ENCODE measurements at places on chromosomes 11 and 22. TPM values are rescaled to one million over a fixed set of nuclear protein-coding genes. Genes with fewer than 3 reads are reported as not detected.

DNA sequence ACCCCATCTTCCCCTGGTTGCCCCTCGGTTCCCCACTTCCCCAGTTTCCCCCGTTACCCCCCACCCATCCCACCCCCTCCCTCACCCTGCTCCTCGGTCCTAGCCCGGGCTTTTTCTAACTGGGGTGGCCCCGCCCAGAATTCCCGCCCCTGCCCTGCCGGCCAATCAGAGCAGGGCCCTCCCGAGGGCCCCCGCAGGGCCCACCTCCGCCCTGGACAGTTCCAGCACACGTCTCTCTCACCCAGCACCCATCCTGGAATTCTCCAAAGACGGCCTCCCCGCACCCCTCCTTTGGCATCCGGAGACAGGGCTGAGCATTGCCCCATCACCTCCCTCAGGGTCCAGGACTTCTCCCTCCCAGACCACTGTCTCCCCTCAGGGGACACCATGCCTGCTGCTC lies at the start of gene H19:
H19 (minus strand) TSS at position 88 of the 400 bp plus-strand sequence.
- no peaks in the 10 kb centered on the region for H3K4me1 ChIP-seq
- no peaks in the 10 kb centered on the region for H3K36me3 ChIP-seq
- no peak for DNase-seq
- H3K27ac ChIP-seq = no peak within 1 kb of the TSS
- H3K27me3 ChIP-seq = no peaks in the 10 kb centered on the region

GRCh38 chr22:25566898-25567235 lies 2.4 kb downstream of the GRK3 start:
- H3K4me1 ChIP-seq = no peaks in the 10 kb centered on the region
- no peak overlapping the region for H3K27ac ChIP-seq
- H3K27me3 ChIP-seq = no peaks in the 10 kb centered on the region
- no peak for DNase-seq
- no peak overlapping the region for H3K4me3 ChIP-seq

GRCh38 chr11:106708348-106708747 lies 309.9 kb downstream of the GUCY1A2 start:
- H3K27ac ChIP-seq = no peak overlapping the region
- no peaks in the 10 kb centered on the region for H3K36me3 ChIP-seq
- no peak for DNase-seq
- no peaks in the 10 kb centered on the region for H3K27me3 ChIP-seq
- H3K4me3 ChIP-seq = no peak overlapping the region

- no peak overlapping the region for H3K4me3 ChIP-seq
- no peaks in the 10 kb centered on the region for H3K4me1 ChIP-seq
- DNase-seq = no peak
Measured at GRCh38 chr22:36743591-36744412, 32.1 kb downstream of the IFT27 start.

DNA sequence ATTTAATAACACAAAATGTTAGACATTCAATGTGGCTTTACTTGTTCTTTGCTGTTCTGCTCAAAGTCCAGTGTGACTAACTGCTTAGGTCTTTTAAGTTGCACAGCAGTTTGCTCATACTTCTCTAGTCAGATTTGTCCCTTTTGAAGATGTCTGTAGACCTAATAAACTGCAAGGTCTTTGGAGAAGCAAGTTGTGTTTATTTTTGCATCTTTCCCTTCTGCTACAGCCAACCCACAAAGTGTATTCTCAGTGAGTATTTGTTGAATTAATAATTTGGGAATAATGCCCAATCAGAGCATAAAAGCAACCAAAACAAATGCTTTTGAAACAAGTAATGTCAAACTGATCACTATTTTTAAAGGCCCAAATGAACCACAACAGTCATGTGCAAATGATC lies 312.5 kb downstream of the CADM1 start:
- H3K4me1 ChIP-seq = no peaks in the 10 kb centered on the region
- DNase-seq = no peak
- no peaks in the 10 kb centered on the region for H3K27me3 ChIP-seq
- H3K27ac ChIP-seq = no peak overlapping the region
- H3K4me3 ChIP-seq = no peak overlapping the region
- H3K36me3 ChIP-seq = no peaks in the 10 kb centered on the region

GRCh38 chr11:95933594-95933993 lies 9.7 kb upstream of the MTMR2 start:
- H3K27me3 ChIP-seq = no peaks in the 10 kb centered on the region
- no peak overlapping the region for H3K4me3 ChIP-seq
- no peaks in the 10 kb centered on the region for H3K4me1 ChIP-seq
- no peaks in the 10 kb centered on the region for H3K36me3 ChIP-seq

Gene NPAS4
- total RNA-seq = not detected

DNA sequence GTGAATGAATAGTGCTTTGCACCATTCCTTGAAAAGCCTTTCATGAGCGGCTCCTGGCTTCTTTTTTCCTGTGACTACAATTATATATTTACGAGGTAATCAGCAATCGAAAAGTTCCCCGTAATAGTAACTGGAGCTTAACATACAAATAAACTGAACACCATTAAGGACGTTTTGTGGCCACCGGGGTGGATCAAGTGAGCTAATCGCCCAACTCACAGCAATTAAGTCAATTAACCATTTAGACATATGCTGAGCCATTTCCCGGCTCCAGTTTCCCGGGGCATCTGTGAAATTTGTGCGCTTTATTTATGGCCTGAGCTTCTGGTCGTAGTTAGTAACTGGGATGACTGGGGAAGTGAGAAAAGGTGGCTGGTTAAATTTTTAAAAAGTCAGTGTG lies 465.2 kb downstream of the MIAT start:
- no peaks in the 10 kb centered on the region for H3K36me3 ChIP-seq
- H3K27me3 ChIP-seq = peaks cover 7% of the 10 kb centered on the region
- H3K4me1 ChIP-seq = no peaks in the 10 kb centered on the region
- no peak overlapping the region for H3K27ac ChIP-seq
- DNase-seq = no peak
- no peak overlapping the region for H3K4me3 ChIP-seq

GRCh38 chr11:17012179-17012578 lies 2.0 kb downstream of the PLEKHA7 start:
- no peaks in the 10 kb centered on the region for H3K4me1 ChIP-seq
- no peaks in the 10 kb centered on the region for H3K27me3 ChIP-seq
- no peak overlapping the region for H3K4me3 ChIP-seq
- H3K36me3 ChIP-seq = no peaks in the 10 kb centered on the region
- no peak overlapping the region for H3K27ac ChIP-seq

GRCh38 chr11:33912405-33913361 lies 20.8 kb upstream of the LMO2 start:
- no peaks in the 10 kb centered on the region for H3K36me3 ChIP-seq
- no peak overlapping the region for H3K27ac ChIP-seq
- DNase-seq = peak; percentile 51
- H3K4me3 ChIP-seq = no peak overlapping the region
- no peaks in the 10 kb centered on the region for H3K4me1 ChIP-seq

Gene CHRM1
- not detected for total RNA-seq

Gene UBTFL1
- not detected for total RNA-seq

Gene SERPING1
- total RNA-seq = 344 TPM

GRCh38 chr11:116895048-116895757 lies 57.8 kb upstream of the APOA1 start:
- no peaks in the 10 kb centered on the region for H3K4me1 ChIP-seq
- no peak overlapping the region for H3K4me3 ChIP-seq
- H3K27me3 ChIP-seq = no peaks in the 10 kb centered on the region
- H3K36me3 ChIP-seq = peaks cover 56% of the 10 kb centered on the region
- H3K27ac ChIP-seq = no peak overlapping the region

Gene SYCE3
- total RNA-seq = not detected

Gene PTPRCAP
- 0.60 TPM for total RNA-seq

Gene ABCC8
- total RNA-seq = 2.3 TPM

DNA sequence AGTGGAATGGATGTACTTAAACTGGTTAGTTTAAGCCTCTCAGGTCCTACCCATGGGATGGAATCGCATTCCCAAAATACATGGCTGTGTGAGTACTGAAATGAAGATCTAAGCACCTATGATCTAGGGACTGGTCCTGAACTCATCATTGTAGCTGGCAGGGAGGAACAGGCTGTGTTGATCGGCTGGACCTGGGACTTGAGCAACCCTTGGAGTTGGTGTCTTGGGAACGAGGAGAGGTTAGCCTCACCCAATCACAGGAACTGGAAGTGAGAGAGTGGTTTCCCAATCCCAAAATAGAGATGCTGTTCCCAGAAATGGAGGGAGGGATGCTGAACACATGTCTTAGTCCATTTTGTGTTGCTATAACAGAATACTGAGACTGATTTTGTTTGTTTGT lies 16.4 kb upstream of the ASCC2 start:
- no peak overlapping the region for H3K4me3 ChIP-seq
- no peaks in the 10 kb centered on the region for H3K27me3 ChIP-seq
- no peaks in the 10 kb centered on the region for H3K4me1 ChIP-seq
- DNase-seq = no peak
- no peak overlapping the region for H3K27ac ChIP-seq
- H3K36me3 ChIP-seq = no peaks in the 10 kb centered on the region

DNA sequence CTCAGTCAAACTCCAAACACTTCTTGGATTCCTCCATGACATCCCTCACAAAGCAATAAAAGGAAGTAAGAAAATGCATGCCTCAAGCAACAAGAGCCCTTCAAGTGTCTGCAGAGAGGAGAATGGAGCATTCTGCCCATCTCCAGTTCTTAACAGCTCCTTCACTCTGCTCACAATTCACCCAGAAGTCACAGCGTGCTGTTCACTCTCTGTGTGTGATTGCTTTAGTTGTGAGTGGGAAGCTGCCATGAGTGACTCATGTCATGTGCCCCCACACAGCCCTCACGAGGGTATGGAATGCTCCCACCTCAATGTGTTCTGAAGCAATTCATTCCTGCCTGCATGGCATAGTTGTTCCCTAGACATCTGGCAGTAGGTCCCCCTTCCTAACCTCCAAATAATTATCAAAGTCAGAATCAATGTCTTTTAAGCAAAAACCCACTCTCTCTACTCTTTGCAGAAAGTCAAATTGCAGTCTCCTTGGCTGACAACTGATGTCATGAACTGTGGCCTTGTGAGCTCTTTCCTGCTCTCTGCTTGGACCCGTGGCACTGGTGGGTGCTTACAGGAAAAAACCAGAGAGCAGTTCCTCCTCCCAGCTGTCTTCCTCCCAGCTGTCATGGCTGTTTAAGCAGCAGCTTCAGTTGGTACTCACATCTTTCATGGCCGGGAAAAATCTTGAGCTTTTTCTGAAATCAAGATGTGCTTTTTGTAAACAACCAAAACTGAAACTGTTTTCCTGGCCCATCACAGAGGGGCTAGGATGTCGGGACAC lies 112.1 kb upstream of the SPON1 start:
- H3K4me3 ChIP-seq = no peak overlapping the region
- no peaks in the 10 kb centered on the region for H3K27me3 ChIP-seq
- no peaks in the 10 kb centered on the region for H3K36me3 ChIP-seq
- no peak for DNase-seq

DNA sequence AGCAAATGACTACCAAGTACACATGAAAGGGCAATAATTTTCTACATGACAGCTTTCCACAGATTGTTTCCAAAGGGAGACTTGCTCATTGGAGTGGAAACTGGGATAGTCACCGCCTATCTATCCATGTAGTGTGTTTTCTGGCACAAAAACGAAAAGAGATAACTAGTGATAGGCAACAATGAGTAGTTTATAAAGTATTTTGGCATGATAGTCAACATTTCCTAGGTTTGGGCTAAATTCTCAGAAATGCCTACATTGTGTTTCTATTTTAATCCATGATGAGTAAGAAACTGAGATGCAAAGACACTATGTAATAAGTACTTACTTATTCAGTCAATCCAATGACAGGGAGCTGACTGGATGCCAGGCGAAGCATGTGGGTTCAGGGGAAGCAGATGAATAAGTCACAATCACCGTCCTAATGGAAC lies 1129.1 kb downstream of the DLG2 start:
- no peaks in the 10 kb centered on the region for H3K27me3 ChIP-seq
- peak; percentile 27 for DNase-seq
- H3K4me1 ChIP-seq = no peaks in the 10 kb centered on the region
- no peak overlapping the region for H3K27ac ChIP-seq
- no peaks in the 10 kb centered on the region for H3K36me3 ChIP-seq
- H3K4me3 ChIP-seq = no peak overlapping the region

Gene VSTM5
- not detected for total RNA-seq

DNA sequence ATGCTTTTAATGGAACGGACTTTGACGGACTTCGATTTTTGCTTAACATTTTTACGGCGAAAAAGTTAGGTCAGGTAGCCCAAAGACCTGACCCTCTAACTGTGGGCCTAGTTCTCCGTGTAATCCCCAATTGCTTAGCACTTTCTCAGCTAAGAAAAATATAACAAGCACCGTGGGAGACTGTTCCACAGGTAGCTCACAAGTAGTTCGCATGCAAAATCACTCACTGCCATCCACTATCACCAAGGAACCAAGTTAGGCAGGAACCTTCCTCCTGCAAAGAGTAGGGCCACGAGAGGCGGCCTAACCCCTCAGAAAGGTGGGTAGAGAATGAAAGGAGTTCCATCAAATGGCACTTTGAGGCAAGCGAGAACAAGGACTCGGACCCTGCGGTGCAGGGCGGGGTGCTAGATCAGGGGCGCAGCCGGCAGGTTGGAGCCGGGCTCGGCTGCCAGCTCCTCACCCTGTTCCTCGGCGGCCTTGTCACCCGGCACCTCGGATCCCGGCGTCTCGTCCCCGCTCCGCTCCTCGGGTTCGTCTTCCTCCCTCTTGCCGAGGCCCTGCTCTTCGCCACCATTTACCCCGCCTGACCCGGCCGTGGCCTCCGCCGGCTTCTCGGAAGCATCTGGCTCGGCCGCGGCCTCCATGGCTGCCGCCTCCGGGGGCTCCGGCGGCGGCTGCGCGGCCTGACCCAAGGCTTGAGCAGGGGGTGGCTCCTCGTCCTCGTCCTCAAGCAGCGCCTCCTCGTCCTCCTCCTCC lies 922 bp downstream of the HNRNPUL2 start:
- DNase-seq = peak; percentile 37
- H3K4me3 ChIP-seq = peak overlapping the region; percentile 85
- H3K27me3 ChIP-seq = no peaks in the 10 kb centered on the region
- H3K36me3 ChIP-seq = peaks cover 37% of the 10 kb centered on the region
- H3K27ac ChIP-seq = peak overlapping the region; percentile 98
- peaks cover 3% of the 10 kb centered on the region for H3K4me1 ChIP-seq

Gene ZPR1
- total RNA-seq = 27.7 TPM
